Activated T-cell treated with anti-CD3 and anti-CD28 coated beads for 48 hours (primary cell): ENCODE measurements at places on chromosomes 2 and 18.

GRCh38 chr2:75464348-75464946 lies 96.3 kb downstream of the EVA1A start:
- DNase-seq: no peak

GRCh38 chr2:8022908-8023640 lies 658.8 kb upstream of the ID2 start:
- no peak for DNase-seq

DNA sequence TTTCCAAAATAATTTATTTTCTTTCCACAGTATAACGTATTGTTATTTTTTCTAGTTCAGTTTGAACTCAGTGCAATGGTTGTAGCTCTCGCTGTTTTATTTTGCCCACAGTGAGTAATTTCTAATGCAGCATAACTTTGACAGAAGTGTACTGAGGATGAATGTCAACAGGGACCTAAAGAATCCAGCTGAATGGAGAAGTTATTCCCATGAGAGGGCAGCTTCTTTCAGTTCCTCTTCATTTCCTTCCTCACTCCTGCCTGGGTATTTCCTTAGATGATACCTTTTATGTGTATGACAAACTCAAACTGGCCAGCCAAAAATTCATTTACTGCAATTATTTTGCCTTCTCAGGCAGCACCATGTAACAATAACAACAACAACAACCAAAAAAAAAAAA lies 1223.1 kb upstream of the ZEB2 start:
- no peak for DNase-seq

GRCh38 chr18:3457261-3457724 lies 7.3 kb downstream of the TGIF1 start:
- DNase-seq: no peak

- no peak for DNase-seq
Measured at GRCh38 chr2:168998609-168999211, 32.4 kb downstream of the ABCB11 start.

GRCh38 chr2:232957657-232958090 lies 55.4 kb downstream of the NGEF start:
- DNase-seq: no peak
